ENCODE measurements at places on chromosomes 6 and 20. TPM values are rescaled to one million over a fixed set of nuclear protein-coding genes. Genes with fewer than 3 reads are reported as not detected.
A peak's percentile ranks its signal among the peaks of the same experiment; 100 is the strongest.

The FERMT1 gene
- 0.13 TPM for total RNA-seq

The EPHA7 gene
- under 0.01 TPM for total RNA-seq

The PLEKHG1 gene
- total RNA-seq = 19.8 TPM

DNA sequence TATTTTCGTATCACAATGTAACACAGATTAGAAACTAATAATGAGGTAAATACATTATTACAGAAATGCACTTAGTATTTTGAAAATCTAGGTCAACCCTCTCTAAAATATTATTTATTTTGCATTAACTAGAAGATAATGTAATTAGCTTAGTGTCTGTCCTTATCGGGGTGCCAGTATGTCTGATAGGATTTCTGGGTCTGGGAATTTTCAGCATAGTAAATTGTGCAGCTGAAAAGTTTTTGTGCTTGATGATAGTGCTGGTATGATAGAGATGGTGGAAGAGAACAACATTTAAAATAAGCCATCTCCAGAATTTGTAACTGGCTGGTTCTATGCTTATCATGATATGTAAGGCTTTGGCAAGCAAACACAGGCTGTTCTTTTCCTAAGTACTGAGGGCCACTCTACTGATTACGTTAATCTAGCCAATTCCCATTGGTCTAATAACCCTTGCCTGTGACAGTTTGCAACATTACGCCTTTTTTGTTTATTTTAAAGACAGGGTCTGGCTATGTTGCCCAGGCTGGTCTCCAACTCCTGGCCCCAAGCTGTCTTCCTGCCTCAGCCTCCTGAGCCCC, 50.8 kb downstream of the PREP start:
- DNase-seq = no peak

- DNase-seq = no peak
Observed at GRCh38 chr6:153051801-153052200, 49.3 kb upstream of the MTRF1L start.

DNA sequence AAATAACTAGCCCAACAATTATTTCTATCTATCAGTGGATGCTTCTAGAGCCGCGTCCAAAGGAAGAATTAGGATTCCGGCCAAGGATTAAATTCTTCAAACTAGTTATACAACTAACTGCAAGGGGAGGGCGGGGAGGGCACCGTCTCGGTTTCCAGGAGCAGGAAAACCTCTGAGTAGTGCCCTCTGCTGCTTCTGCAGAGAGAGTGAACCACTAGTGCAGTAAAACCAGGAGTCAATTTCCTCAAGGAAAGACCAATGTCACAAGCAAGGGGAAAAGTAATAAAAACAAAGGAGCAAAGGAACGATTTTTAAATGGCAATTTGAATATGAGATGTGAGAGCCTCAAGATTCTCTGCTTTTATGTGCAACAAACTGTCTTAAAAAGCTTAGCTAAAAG, 16.5 kb upstream of the UBE2J1 start:
- DNase-seq = peak; percentile 62
